Gastroesophageal sphincter (tissue), 4 donors: ENCODE measurements at places on chromosomes 4 and X.

DNA sequence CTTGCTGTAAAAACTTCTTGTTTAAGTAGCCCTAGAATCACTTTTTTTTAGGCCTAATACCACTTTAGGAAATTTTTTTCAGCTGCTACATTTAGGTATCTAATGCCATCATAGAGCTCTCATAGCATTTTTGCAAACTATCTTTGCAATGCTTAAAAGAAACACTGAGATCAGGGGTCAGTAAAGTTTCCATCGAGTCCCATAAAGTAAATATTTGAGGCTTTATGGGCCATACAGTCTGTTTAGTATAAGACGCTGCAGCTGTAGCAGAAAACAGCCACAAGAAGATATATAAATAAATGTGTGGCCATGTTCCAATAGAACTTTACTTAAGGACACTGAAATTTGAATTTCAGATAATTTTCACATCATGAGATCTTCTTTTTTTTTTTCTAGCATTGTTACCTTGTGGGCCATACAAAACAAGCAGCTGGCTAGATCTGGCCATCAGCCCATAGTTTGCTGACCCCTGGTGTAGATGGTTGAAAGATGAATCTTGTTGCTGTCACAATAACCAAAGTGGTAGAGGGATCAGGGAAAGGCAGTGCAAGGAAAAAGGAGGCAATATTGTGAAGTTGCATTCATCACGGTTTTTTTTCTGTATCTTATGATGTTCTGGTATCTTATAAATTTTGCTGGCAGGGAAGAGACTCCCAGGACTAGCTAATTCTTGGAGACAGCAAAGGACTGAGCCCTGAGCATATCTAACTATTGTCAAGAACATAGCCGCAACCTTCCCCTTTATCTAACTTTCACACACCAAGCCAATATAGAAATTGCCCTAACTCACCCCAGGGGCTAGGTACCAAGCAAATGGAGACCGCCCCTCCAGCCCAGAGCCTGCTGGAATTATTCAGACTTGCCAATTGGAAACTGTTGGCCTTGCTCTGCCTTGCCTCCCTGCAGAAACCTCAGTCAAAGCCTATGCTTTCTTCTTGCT lies 46.6 kb downstream of the RASGEF1B start:
- ATAC-seq = no peak

DNA sequence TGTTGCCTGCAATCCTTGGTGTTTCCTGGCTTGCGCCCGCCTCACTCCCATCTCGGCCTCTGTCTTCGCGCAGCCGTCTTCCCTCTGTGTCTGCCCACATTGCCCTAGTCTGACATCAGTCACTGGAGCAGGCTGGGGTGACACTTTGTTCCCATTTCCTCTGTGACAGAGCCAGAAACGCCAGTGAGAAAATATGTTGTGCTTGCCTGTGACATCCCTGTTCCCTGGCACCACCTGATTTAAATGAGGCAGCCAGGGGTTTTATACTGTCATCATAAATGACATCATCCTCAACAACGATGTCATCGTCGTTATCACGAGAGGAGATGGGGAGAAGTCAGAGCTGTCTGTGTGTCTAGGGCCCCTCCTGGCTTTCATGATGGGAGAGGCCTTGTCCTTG lies 29.1 kb downstream of the ZNF185 start:
- ATAC-seq = no peak

DNA sequence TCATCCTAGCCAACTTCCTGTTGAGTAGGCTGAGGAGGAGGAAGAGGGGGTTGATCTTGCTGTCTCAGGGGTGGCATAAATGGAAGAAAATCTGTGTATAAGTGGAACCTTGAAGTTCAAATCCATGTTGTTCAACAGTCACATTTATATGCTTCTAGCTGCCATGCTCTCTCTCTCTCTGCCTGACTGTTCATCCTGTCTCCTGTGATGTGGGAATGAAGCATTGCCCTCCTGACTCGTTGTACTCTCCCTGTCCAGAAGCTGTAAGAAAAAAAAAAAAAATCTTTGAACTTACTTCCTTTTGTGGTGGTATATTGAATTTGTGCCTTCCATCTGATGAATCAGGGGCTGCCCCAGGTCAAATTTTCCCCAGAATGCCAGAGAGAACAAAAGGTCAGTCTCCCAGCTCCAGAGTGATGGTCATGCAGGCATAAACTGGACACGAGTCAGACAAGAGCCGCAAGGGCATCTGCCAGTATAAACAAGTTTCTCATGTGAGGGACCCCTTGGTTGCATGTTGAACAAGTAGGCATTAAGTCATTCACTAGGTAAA lies 257.0 kb downstream of the IDS start:
- no peak for ATAC-seq

DNA sequence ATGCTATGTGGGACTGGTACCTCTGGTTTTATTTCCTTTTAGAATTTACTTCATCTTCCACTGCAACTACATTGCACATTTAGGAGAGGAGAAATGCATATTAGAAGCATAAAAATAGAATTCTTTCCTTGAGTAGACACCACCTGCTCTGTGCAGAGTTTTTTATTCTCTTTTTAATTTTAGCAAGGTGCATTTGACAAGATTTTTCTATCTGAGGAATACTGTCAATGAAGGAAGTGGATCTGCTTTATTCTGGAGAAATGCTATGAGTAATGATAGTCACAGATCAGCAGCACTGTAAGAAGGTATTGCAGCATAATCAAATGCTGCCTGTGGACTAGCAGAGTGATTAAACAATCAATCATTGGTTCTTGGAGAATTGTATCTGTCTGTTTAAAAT lies 1038.3 kb downstream of the RAPGEF2 start:
- no peak for ATAC-seq
